ENCODE measurements at places on chromosomes 4 and X. TPM values are rescaled to one million over a fixed set of nuclear protein-coding genes. Genes with fewer than 3 reads are reported as not detected.

The ARL9 gene
- 2.3 TPM for total RNA-seq

The DRD5 gene
- total RNA-seq = not detected

The PDCL2 gene
- not detected for total RNA-seq

The EREG gene
- 0.36 TPM for total RNA-seq

The ERVMER34-1 gene
- under 0.01 TPM for total RNA-seq

The HTR2C gene
- not detected for total RNA-seq

The MID2 gene
- total RNA-seq = 14.2 TPM

The PDLIM3 gene
- 56.1 TPM for total RNA-seq

The TMEM187 gene
- 9.3 TPM for total RNA-seq

The BBS12 gene
- 9.9 TPM for total RNA-seq

The SMARCA1 gene
- 37.5 TPM for total RNA-seq

The CXXC4 gene
- total RNA-seq = under 0.01 TPM

The RADX gene
- total RNA-seq = 10.3 TPM

The ERAS gene
- total RNA-seq = not detected

The CXorf58 gene
- not detected for total RNA-seq

The HPRT1 gene
- total RNA-seq = 13.7 TPM

The SPATA4 gene
- not detected for total RNA-seq

The BTK gene
- 0.34 TPM for total RNA-seq

The UGT8 gene
- 12.4 TPM for total RNA-seq

The HAUS3 gene
- total RNA-seq = 11.0 TPM

The ZCCHC18 gene
- total RNA-seq = under 0.01 TPM

The AR gene
- under 0.01 TPM for total RNA-seq

The CCDC120 gene
- 0.69 TPM for total RNA-seq

The RPA4 gene
- 2.9 TPM for total RNA-seq

The MAMLD1 gene
- 2.9 TPM for total RNA-seq

The MAGEB17 gene
- not detected for total RNA-seq

The ART3 gene
- 3.3 TPM for total RNA-seq

The GAGE2A gene
- total RNA-seq = not detected

The STOX2 gene
- 10.2 TPM for total RNA-seq

The NSUN7 gene
- total RNA-seq = 0.73 TPM

The EXOC1L gene
- total RNA-seq = not detected

The SMR3B gene
- not detected for total RNA-seq

The ALB gene
- not detected for total RNA-seq

The XIAP gene
- total RNA-seq = 29.8 TPM

The TIMM17B gene
- total RNA-seq = 22.9 TPM

The PDGFRA gene
- total RNA-seq = 2.5 TPM

The CABS1 gene
- not detected for total RNA-seq

The LRIT3 gene
- under 0.01 TPM for total RNA-seq

The MAP7D2 gene
- total RNA-seq = 0.36 TPM

The SSX2 gene
- total RNA-seq = not detected

The GCNA gene
- 1.1 TPM for total RNA-seq

The CTAG2 gene
- total RNA-seq = not detected

The MORC4 gene
- total RNA-seq = 12.5 TPM

The ASB12 gene
- not detected for total RNA-seq

The RTL9 gene
- total RNA-seq = 0.15 TPM

The KIF4A gene
- 18.7 TPM for total RNA-seq

The GALNTL6 gene
- total RNA-seq = 0.34 TPM

The LGI2 gene
- total RNA-seq = not detected
